ENCODE measurements at places on chromosomes 5 and 9.

- no peak for DNase-seq
Measured at GRCh38 chr9:90343991-90344390, 298.6 kb downstream of the DIRAS2 start.

- no peak for DNase-seq
Measured at GRCh38 chr9:91416096-91416712, 7.4 kb downstream of the NFIL3 start.

- no peak for DNase-seq
Measured at GRCh38 chr5:150122158-150122510, 33.5 kb downstream of the PDGFRB start.

- DNase-seq = no peak
Measured at GRCh38 chr9:109974143-109974917, 194.3 kb downstream of the PALM2AKAP2 start.

DNA sequence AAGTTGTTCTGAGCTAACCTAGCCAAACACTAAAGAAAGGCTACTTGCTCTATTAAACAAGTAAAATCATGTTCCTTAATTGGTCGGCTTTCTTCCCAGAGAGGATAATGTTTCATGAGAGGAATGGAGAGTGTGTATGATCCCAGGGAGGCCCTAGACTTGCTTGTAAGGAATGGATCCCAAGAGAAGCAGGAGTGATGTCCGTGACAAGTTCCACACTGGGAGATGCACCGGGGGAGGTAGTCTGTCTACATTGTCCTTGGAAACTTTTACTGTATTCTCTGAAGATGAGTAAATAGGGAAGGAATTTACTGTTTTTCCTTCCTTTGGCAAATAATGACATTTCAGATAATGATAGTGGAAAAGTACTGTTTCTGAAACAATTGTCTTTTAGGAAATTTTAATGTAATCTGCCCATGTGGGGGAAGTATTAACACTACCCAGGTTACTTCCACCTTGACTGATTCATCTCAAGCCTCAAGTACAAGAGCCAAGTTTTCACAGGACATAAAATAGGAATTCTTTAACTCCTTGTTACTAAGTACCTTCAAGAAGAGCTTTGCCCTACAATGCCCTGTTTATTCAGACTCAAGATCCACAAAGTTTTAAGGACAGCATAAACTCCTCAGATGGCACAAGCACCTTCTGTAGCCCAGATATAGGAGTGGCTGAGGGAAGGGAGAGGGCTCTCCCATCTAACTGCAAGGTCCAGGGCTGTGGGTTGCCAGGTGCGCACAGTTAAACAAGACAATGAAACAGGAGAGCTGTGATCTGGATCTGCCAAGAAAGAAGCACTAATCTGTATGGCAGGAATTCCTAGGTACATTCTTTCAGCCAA is 152.1 kb downstream of the GNA14 start:
- no peak for DNase-seq

GRCh38 chr9:33285502-33285901 is 4.8 kb upstream of the NFX1 start:
- no peak for DNase-seq

- DNase-seq = no peak
Measured at GRCh38 chr9:136039488-136039887, 55.6 kb downstream of the NACC2 start.

GRCh38 chr9:135580664-135581380 is 19.3 kb downstream of the PAEP start:
- DNase-seq = no peak
